ENCODE measurements at places on chromosomes 13 and 19.

DNA sequence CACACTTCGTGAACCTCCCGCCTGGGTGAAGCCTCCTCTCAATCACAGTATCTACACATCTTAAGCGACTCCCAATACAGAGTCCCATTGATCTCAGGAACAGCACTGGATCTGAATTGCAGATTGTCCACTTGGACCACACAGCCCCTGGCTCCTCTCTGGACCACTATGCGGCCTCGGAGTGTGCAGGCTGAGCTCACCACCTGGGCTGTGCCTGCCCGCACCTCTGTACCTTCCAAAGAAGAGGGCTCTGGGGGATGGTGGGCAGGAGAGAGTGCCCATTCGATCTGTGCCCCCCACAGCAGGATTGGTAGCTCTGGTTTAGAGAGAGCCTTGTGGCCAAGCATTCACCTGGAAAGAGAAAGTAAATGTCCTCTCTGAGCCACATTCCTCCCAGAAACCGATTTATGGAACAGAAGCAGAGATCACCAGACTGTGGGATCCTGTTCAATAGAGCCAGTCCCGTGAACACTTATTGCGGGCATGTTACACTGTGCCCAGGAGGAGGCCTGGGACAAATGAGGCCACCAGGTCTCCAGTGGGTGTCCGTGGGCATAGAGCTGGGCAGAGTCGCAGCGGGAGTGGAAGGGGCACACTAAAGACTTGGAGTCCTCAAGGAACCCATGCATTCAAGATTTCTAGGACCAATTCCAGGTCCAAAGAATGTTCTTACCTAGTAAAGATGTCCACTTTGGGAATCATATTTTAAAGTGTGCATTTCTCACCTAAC is 141.6 kb upstream of the SOX1 start:
- no peak for DNase-seq

DNA sequence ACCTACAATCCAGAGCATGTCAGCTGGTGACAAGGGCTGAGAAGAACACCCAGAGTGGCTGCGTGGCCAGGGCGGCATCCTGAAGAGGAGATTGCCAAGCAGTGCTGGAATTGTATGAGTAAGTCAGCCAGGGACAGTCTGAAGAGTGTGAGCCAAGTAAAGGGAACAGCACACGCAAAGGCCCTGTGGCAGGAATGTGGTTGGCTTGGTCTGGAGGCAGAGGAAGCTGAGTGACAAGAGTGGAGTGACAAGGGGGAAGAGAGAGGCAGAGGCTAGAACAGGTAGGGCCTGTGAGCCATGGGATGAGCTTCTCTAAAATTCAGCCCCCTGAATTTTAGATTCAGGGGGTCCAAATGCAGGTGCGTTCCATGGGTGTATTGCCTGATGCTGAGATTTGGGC is 53.7 kb upstream of the UQCRFS1 start:
- DNase-seq, result no peak

DNA sequence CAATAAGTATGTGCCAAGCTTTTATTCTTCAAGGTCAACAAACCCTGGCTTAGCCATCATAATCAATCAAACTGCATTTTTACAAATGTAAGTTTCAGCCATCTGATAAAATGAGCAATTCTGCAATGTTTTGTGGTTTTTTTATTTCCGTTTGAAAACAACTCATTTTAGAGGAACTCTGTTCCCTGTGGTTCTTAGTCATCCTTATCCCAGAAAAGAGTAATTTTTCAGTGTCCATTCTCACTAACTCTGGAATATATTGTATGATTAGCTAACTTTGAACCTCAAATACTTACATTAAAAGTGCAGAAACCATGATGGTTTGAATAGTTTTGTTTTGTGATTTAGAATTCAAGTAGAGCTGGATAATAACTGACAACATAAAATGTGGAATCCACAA is 87.6 kb downstream of the IRS2 start:
- no peak for DNase-seq

DNA sequence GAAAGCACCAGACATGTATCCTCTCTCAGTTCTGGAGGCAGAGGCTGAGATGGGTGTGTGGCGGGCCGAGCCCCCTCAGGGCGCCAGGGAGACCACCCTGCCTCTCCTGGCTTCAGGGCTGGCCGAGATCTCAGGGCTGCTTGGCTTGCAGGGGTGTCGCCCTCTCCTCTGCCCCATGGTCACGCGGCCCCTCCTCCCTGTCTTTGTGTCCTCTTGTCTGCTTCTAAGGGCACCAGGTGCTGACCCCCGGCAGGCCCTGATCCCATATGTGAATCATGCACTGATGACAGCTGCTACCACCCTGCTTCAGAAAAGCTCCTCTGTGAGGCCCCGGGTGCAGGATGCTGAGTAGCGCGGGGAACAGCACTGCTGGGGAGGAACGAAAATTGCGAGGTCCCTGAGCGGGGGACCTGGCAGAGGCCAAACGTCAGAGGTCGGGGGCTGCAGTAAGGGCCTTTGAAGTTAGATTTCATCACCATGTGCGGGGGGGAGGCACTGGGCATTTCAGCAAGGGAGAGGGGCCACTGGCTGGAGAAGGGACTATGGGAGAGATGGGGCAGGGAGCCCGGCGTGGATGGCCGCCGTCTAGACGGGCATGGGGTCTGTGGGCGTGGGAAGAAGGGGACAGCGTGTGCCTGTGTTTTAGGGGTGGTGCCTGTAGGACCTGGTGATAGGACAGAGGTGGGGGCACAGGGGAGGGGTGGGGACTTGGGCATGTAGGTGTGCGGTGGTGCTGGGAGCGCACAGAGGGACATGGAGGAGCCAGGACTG is 125.2 kb downstream of the KDM4B start:
- no peak for DNase-seq

GRCh38 chr19:8641908-8642547 is 11.6 kb downstream of the NFILZ start:
- no peak for DNase-seq

DNA sequence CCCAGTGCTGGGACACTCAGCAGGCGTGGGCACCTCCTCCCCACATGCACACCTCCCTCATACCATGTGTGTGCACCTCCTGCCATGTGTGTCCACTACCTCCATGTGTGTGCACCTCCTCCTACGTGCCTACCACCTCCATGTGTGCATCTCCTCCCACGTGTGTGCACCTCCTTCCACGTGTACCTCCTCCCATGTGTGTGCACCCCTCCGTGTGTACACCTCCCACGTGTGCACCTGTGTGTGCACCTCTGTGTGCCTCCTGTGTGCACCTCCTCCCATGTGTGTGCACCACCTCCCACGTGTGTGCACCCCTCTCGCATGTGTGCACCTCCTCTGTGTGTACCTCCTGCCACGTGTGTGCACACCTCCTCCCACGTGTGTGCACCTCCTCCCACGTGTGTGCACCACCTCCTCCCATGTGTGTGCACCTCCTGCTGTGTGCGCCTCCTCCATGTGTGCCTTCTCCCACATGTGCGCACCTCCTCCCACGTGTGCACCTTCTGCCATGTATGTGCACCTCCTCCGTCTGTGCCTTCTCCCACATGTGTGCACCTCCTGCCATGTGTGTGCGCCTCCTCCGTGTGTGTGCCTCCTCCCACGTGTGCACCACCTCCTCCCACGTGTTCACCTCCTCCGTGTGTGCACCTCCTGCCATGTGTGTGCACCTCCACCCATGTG is 6.1 kb upstream of the C13orf46 start:
- DNase-seq, result no peak

DNA sequence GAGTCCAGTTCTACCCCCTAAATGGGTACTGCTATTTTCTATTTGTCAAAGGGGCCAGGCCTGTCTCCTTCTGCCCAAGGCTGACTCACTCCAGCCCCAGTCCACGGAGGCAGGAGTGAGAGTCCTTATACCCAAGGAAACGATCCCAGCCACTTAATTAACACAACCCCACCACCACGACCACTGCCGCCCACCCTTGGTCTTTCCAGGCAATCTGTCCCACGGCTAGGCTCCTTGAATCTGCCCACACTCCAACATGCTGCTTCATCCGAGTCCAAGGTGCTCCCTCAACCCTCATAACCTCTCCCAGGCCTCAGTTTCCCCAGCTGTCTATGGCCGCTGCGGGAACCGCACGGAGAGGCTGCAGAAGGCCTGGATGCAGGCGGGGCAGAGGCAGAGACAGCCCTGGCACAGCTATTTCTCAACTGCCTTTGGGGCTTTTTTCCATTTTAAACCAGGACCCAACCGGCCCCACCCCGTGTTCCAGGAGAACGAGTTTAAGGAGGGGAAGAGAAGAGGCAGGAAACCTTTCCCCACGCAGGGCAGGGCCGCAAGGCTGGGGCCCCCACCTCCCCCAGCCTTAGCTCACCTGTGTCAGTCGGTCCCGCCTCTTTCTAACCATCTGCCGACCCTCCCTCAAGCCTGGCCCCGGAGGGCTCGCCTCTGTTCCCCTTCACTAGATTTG is 746 bp downstream of the RAB3D start:
- no peak for DNase-seq

DNA sequence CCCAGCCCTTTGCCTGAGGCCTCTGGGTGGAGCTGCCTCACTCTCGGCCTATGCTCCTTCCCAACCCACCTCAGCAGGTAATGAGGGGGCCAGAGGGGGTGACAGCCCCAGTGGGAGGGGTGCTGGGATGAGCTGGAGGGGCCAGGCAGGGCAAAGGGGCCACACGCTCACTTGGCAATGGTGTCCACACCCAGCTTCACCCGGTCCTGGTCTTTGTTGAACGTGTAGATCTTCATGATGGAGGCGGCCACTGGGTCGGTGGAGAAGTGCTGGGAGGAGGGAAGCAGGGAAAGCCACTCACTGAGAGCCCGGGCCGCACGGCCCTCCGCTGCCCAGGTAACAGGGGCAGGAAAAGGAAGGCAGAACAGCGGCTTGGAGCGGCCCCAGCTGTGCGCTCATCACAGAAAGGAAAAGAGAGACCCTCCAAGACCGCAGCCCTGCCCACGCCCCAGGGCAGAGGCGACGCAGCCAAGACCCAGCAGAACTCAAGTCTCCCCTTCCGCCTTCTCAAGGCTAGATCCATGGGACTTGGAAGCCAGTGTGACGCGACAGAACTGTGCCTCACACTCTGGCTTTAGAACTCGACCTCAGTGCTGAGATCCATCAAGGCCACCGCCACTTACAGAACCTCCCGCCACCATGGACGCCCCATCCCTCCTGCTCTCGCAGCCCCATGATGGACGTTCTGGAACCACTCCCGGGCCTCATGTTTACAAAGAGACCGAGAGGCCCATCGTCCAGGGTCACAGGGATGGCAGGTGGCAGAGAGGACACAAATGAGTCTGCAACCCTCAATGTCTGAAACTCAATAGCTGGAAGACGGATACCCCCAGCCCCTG is 9.2 kb downstream of the UBXN6 start:
- DNase-seq, result no peak

GRCh38 chr13:43122791-43123190 is 99.4 kb downstream of the DNAJC15 start:
- no peak for DNase-seq

DNA sequence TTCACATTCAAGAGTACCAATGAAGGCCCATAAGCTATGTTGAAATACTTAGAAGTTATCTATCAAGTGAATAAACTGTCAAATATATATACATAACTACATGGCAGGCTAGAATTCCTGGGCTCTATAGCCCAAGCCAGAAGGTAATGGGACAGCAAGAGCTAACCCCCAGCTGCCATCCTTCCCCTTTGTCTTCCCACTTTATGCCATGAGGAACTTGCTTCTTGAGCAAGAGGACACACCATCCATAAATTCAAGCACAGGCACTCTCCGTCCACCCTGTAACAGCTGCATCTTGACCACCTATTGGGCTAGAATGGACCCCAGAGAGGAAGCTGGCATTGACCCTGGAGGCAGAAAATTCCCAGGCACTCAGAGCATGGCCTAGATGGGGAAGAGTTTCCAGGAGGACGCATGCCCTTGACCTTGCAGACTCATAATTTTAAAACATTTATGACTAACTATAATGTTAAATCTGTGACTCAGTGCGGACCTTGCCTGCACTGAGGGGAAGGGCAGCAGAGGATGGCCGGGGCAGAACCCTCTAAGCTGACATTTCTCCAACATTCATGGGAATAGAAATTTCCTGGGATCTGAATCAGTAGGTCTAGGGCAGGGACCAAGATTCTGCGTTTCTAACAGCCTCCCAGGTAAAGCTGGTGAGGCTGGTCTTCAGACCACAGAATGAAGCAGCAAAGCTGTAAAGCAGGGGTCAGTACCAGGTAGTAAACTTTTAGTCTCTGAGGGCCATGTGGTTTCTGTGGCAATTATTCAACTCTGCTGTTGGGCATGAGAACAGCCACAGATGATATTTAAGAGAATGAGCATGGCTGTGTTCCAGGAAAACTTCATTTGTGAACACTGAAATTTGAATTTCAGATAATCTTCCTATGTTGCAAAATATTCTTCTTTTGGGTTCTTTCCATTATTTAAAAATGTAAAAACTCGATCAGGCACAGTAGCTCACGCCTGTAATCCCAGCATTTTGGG is 71.4 kb upstream of the CLDN10 start:
- DNase-seq, result no peak

- DNase-seq, result no peak
Measured at GRCh38 chr19:413756-414420, 4.9 kb upstream of the C2CD4C start.

GRCh38 chr13:20397896-20398295 is 127.8 kb downstream of the CRYL1 start:
- DNase-seq, result no peak

DNA sequence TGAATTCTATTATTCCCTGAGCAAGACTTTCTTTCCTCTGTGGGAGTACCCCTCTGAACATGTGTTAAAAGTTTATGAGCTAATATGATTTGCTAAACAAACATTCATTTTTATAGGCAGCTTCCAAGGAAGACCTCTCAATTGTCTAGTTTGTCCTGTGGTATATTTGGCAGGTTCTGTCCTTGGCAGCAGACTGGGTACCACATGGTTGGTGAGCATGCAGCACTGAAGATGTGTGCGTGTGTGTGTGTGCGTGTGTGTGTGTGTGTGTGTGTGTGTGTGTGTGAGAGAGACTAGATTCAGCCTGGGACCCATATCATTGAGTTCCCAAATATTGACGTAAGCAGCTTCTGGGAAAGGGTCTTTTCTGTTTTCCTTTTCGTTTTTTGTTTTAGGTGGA is 24.0 kb downstream of the FGF9 start:
- DNase-seq, result no peak

DNA sequence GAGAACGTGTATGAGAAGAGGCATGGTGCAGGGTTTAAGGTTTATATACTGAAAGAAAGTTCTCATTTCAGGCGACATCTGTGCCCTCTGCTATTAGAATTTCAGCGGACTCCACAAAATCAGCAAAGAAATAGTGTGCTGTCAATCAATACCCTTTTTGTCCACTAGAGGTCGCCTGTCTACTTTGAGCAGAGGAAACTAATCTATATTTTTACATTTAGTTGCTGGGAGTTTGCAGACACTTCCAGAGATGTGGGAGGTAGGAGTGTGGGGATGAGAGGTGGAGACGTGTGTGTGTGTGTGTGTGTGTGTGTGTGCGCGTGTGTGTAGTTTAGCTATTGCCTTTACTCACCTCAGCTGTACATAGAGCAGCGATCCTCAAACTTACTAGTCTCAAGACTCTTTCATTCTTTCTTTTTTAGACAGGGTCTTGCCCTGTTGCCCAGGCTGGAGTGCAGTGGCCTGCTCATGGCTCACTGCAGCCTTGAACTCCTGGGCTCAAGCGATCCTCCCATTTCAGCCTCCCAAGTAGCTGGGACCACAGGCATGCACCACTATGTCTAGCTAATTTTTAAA is 9.7 kb downstream of the INAFM1 start:
- DNase-seq, result no peak
